Hematopoietic multipotent progenitor cell treated with erythropoietin and hydrocortisone succinate and interleukin-3 and kit ligand, for 8 days (in vitro differentiated cells): ENCODE measurements at places on chromosomes 6 and 20.

DNA sequence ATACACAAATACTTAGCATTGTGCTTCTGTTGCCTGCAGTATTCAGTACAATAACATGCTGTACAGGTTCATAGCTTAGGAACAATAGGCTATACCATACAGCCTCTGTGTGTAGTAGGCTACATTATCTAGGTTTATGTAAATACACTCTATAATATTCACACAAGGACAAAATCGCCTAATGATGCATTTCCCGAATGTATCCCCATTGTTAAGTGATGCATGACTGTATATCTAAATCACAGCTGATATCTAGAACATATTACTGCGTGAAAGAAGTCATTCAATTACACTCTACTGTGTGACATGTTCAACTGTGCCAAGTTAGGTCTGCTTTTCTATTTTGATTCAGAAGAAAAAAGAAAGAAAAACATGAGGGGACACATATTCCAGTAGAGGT, 633.5 kb downstream of the RFPL4B start:
- DNase-seq: no peak

DNA sequence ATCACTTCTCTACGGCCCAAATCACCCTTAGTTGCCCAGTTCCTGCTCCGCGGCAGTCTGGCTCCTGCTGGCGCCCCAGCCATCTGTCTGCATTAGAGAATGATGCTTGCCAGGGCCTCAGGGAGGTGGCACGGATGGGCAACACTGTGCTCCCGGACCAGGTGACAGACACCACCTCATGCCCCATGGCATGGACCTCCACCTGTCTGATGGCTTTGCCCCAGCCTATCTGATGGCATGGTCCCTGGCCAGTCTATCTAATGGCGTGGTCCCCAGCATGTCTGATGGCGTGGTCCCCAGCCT, 18.8 kb upstream of the MRGBP start:
- DNase-seq: no peak

GRCh38 chr6:79338493-79338892, 104.0 kb upstream of the HMGN3 start:
- DNase-seq: no peak

GRCh38 chr20:56429502-56429901, 17.4 kb downstream of the CASS4 start:
- peak; percentile 37 for DNase-seq

- no peak for DNase-seq
These were observed 16.9 kb upstream of the IL17F start for GRCh38 chr6:52261229-52261628.

DNA sequence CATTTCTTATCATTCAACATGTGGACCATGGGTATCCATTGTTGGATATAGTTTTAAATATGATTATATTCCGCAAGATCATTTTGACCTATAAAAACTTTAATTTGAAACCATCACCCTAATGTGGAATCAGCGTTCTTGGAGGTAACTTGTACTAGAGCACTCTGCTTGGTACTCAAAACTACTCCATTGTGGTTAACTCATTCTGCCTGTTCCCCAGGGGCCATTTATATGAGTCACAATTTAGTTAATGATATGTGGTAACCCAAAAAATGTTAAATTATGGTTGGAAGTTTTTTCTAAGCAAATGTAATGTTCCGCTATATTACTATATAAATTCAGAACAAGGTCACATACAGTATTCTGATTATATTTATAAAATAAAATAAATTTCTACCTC, 109.3 kb downstream of the TRDN start:
- DNase-seq: no peak

DNA sequence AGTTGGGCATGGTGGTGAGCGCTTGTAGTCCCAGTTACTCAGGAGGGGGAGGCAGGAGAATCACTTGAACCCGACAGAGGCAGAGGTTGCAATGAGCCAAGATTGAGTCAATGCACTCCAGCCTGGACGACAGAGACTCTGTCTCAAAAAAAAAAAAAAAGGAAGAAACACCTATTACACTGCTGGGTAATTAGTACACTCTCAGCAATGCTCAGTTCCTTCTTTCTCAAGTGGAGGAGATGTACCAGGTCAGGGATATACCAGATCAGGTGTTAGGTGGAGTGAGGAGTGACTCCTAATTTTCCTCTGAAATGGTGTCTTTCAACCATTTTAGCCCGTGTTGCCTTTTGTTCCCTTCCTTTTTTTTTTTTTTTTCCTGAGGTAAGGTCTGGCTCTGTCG, 30.0 kb upstream of the UBR2 start:
- DNase-seq: no peak

DNA sequence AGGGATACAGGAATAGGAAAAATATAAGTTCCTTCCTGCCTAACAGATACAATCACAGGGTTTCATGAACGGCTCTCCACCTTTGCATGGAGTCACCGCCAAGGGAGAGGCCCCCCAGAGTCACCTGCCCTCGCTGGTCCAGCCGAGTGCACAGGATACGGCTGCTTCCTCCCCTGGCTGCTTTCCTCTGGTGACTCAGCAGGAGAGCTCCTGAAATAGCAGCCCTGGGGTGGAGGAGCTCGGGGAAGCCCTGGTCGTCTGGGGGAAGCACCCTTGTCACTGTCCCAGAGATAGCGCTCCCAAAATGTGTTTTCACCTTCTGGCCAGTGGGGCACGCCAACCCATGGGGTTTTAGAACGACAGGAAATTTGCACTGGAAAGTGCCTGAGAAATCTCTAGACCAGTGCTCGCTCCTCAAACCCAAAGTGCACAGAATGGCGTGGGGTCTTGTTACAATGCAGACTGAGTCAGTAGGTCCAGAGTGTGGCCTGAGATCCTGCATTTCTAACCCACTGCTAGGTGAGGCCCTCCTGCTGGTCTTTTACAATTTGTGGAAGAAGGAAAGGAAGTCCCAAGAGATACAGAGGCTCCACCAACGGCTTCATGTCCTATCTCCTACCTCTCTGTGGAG, 35.9 kb upstream of the FAM50B start:
- no peak for DNase-seq

DNA sequence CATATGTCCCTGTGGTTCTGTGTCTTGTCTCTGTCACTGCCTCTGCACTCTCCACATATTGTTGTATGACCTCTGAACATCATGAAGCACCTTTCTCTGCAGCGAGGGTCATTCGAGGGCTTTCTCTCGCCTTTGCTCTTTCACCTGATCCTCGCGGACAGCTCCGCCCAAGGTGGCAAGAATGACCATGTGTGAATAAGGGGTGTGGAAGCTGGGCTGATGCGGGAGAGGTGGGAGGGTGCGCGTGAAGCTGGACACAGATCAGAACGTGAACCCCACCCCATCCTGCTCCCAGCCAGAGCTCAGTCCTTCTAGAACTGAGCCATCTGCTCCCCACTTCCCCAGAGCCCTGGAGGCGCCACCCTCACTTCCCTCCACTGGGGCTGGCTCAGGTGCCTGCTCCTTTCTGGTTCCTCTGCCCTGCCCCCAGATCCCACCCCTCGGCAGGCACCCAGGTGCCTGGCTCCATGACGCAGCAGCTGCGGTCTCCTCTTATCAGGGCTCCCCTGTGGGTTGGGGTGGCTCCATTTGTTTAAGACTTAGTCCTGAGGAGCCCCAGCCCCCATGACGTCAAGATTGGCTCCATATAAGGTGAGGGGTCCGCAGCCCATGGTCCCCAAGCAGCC, at the start of gene MUCL3:
Gene MUCL3, plus strand, starts transcription at position 613 of the 626 bp plus-strand sequence. CDS start 27 bp downstream, outside the sequence.
- DNase-seq: no peak

GRCh38 chr6:157108923-157109322, 214.4 kb downstream of the TMEM242 start:
- DNase-seq: no peak

DNA sequence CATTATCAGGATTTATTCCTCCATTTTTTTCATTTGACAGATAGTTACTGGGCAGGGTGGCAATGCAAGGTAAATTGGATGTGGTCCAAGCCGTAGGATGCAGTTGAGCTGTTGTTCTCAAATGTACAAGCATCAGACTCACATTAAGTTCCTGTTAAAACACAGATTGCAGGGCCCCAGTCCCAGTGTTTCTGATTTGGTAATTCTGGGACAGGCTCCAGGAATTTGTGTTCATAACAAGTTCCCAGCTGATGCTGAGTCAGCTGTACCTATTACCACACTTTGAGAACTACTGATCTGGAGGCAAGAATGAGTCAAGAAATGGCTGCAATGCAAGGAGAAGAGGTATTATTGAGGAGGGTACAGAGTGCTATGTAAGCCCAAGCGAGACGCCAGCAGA, 11.7 kb downstream of the TMEM244 start:
- DNase-seq: no peak

GRCh38 chr20:48191200-48191599, 405.9 kb upstream of the SULF2 start:
- DNase-seq: no peak

GRCh38 chr6:8157839-8158238, 55.5 kb upstream of the EEF1E1 start:
- no peak for DNase-seq

GRCh38 chr6:128569732-128570679, 49.6 kb upstream of the PTPRK start:
- no peak for DNase-seq

GRCh38 chr20:32607727-32608663, 22.9 kb upstream of the NOL4L start:
- no peak for DNase-seq

DNA sequence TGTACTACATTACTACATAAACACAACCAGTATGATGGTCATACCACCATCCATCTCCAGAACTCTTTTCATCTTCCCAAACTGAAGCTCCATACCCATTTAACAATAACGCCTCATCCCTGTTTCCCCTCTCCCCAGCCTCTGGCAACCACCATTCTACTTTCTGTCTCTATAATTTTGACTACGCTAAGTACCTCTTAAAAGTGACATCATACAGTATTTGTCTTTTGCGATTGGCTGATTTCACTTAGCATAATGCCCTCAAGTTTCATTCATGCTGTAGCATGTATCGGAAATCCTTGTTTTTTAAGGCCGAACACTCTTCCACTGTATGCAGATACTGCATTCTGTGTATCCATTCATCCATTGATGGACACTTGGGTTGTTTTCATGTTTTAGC, 29.7 kb downstream of the GABRR1 start:
- no peak for DNase-seq

DNA sequence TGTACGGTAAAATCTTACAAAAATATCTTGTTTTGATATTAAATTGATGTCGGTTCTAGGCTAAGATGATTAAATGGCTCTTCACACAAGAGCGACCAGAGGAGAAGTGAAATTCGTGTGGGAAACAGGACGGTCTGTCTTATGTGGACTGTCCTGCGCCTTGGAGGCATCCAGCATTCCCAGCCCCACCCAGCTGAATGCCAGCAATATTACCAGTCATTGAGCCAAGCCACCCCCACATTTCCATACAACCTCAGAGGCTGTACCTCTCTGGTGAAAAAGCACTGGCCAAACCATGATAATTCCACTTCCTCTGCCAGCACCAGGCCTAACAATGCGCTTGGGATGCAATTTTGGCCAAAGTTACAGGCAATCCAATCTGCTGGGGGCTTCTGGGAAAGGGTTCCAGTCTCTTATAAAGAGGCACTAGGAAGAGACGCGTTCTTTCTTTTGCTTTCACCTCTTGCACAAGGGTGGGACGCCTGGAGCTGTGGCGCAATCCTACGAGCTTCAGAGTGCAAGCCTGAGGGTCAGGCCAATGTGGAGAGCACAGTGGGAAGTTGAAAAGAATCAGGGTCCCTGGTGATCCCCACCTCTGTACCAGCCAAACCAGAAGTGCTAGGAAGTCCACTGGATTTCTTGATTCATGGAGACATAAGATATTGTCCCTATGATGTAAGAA, 213.1 kb downstream of the PREX1 start:
- DNase-seq: no peak

DNA sequence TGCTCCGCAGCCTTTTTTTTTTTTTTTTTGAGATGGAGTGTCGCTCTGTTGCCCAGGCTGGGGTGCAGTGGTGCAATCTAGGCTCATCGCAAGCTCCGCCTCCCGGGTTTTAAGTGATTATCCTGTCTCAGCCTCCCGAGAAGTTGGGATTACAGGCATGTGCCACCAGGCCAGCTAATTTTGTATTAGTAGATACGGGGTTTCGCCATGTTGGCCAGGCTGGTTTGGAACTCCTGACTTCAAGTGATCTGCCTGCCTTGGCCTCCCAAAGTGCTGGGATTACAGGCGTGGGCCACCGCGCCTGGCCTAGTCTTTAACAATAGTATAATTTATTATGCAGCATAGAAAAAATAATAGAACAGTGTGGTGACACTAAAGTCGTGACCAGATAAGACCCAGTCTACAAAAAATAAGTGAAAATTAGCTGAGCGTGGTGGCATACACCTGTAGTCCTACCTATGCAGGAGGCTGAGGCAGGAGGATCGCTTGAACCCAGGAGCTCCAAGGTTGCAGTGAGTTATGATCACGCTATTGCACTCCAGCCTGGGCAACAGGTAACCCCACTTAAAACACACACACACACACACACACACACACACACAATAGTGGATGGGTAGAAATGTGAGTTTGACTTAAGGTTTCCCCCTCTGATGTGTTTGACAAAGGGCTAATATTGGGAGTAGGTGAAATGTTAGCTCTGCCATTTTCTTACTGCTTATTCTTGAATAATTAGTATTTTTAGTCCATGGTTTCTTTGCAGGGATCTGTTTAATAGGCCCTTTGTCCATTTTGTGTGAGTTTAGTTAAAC, 6.5 kb downstream of the PIM1 start:
- peak; percentile 83 for DNase-seq

GRCh38 chr20:23063581-23063980, 14.1 kb upstream of the THBD start:
- no peak for DNase-seq

DNA sequence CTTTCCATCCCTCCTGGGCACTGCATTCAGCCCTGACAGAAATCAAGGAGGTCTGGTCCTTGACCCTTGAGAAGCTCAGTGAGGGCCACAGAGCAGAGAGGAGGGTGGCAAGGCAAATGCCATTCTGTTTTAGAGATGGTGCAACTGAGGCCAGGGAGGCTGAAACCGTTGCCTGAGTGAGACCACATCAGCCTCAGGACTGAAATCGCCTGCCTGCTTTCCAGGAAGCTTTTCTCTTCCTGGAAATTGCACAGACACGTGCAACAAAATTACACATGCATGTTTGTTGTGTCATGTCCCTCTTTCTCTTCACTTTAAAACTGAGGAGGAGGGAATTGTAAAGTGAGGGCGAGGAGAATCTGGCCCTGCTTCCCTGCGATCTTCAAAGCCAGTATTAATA, 113.7 kb upstream of the PDE10A start:
- DNase-seq: no peak

- peak; percentile 58 for DNase-seq
These were observed 38.6 kb downstream of the OVOL2 start for GRCh38 chr20:18019068-18019467.

GRCh38 chr6:73409395-73409794, 14.8 kb downstream of the DDX43 start:
- no peak for DNase-seq

DNA sequence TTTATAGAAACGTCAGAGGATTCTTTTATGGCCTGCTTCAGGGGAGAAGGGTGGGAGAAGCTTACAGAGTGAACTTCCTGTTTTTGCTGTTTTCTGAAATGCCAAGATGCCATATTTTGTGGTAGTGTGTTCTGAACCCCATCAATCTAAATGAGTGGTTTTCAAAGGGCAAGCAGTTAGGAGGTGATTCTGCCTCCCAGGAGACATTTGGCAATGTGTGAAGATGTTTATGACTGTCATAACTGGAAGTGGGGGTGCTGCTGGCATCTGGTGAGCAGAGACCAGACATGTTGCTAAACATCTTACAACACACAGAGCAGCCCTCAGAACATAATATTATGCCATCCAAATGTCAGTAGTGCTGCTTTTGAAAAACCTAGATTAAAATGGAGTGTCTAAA, 6.0 kb upstream of the PRL start:
- DNase-seq: no peak

GRCh38 chr6:10588562-10589428, 67.6 kb downstream of the GCNT2 start:
- DNase-seq: no peak
